Stromal cell of bone marrow (primary cell): ENCODE measurements at places on chromosomes 1 and 21.
A peak's percentile ranks its signal among the peaks of the same experiment; 100 is the strongest.

GRCh38 chr1:241627453-241628259 lies 12.5 kb downstream of the CHML start:
- peak; percentile 72 for DNase-seq

DNA sequence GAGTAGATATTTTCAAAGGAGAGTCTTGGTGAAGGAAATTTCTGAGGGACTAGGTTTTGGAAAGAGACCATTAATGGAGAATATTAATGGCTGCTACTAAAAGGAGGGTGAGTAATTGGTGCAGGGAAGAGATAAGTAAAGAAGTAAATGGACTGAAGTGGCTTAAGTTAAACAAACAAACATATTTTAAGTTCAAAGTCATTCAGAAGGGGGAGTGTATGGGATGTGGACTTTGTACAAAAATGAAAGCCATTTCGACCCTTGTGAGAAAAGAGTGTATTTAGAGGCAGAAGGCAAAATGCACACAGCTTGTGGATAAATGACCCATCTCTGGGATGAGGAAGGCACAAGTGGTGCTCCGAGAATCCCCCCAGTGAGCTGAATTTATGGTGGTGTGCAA lies 171.7 kb downstream of the BACH1 start:
- no peak for DNase-seq

- DNase-seq: no peak
Measured at GRCh38 chr21:16592381-16592780, 862.6 kb downstream of the USP25 start.

GRCh38 chr1:99469550-99469971 lies 176.4 kb upstream of the PALMD start:
- peak; percentile 36 for DNase-seq

DNA sequence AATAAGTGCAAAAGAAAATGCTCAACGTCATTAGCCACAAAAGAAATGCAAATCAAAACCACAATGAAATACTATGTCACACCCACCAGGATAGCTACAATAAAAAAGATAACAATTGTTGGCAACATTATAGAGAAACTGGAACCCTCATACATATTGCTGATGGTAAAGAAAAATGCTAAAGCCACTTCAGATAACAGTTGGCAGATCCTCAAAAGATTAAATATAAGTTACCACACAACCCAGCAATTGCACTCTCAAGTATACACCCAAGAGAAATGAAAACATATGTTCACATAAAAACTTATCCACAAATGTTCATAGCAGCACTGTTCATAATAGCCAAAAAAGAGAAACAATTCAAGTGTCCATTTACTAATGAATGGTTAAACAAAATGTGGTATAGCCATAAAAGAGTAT lies 20.7 kb downstream of the TRIM33 start:
- DNase-seq: no peak

GRCh38 chr1:59308839-59309238 lies 11.9 kb downstream of the FGGY start:
- DNase-seq: no peak

DNA sequence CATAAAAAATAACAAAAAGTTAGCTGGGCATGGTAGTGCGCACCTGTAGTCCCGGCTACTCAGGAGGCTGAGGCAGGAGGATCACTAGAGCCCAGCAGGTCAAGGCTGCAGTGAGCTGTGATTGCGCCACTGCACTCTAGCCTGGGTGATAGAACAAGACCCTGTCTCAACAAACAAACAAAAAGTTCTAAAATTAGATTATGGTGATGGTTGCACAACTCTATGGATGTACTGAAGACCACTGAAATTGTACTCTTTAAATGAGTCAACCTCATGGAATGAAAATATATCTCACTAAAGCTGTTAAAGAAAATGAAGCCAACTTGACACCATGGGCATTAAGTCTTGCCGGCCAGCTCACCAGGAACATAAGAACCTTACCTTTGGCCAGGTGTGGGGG lies 9.1 kb downstream of the MRAP start:
- no peak for DNase-seq

DNA sequence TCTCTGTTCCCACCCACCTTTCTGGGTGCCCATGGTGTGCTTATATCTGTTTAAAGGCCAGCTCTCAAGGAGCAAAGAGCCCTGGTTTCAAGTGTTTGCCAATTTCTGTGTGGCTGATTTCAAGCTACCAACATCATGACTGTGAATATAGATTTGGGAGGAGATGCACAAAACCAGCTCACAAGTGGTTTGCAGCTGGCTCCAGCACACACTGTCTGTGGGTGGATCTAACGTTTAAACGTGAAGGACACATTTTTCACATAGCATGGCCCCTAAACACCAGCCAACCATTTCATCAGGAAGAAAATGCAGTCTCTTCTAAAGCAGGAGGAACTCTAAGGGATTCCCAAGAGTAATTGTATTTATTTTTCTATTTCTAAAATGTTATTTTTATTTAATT lies 65.2 kb downstream of the FCRL5 start:
- DNase-seq: no peak

DNA sequence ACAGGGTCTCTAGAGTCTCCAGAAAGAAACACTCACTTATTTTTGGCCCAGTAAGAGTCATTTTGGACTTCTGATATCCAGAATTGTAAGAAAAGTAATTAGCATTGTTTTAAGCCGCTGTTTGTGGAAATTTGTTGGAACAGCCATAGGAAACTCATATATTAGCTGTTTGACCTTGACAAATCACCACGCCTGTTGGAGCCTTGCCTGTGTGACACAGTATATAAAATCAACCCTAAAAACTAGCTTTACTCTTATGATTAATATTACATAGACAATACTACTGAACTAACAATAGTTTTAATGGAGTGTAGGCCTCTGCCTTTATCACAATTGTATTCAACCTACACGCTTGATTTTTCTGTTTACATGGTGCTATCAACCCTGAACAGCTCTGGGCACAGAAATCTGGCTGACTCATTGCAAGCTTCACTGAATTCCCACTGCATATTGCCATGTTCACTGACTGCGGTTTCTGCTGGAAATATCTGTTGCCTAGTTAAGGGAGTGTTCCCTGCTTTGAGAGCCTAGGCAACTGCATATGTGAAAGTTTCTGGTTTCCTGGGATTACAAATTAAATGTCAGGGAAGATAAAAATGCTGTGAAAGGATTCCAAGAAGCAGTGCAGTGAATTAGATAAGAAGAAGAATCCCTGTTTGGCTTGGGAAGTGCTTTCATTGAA lies 419.5 kb upstream of the DEPDC1 start:
- DNase-seq: peak; percentile 93

GRCh38 chr21:41857771-41858300 lies 21.3 kb downstream of the PRDM15 start:
- no peak for DNase-seq

DNA sequence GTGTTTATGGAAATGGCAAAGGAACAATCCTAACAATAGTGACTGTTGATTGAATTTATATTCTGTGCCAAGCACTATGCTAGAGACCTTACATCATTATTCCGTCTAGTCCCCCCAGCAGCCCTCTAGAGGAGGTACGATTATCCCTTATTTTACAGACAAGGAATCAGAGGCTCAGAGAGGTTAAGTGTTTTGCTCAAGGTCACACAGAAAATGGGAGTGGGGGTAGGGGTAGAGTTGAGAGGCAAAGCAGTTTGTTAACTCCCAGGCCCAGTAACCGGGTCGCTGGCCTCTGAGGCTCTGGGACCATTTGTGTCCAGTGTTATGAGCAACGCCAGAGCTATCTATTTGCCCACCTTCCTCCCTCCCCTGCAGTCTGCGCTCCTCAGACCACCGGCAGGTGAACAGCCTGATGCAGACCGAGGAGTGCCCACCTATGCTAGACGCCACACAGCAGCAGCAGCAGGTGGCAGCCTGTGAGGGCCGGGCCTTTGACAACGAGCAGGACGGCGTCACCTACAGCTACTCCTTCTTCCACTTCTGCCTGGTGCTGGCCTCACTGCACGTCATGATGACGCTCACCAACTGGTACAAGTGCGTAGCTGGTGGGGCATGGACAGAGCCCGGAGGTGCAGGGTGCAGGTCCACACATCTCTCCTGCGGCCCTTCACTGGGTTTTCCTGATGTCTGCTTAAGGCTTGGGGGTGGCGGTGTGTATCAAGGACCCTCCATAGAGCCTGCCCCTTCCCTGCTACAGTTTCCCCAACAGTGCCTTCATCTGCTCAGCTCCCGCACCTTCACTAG lies 19.8 kb downstream of the SERINC2 start:
- DNase-seq: no peak

DNA sequence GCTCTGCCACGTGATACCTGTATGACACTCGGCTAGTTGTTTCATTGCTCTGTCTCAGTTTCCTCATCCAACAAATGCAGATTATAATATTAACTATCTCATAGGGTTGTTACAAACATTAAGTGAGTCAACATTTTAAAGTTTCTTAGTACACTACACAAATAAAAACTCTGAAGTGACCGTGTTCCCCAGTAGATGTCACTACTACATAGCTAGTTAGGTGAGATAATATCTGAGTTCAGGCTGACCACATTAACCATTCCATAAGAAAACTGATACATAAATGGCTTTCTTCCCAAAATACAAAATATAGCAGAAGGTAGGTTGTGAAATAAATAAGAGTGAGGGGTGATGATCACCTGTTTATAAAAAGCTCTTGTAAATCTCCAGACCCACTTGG lies 214.1 kb downstream of the NUF2 start:
- DNase-seq: peak; percentile 9

DNA sequence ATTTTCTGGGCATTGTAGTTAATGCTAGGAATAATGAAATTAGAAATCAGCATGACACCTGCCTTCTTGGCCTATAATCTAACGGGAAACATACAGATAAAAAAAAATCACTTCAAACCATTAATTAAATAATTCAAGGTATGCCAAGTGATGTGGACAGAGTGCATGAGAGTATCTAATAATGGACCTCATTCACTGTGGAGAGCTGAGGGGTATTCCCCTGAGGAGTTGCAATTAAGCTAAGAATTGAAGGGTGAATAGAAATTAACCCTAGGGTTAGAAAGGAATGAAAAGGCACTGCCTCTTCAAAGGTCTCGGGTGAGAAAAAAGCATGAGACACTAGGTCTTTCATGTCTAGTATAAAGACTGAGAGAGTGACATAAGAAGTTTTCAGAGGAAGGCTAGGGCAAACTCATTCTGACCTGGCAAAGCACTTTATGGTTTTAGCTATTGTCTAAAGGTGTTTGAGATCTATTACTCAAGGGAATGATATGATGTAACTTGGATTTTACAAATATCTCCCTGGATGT lies 466.1 kb downstream of the KCNT2 start:
- DNase-seq: no peak

- no peak for DNase-seq
Measured at GRCh38 chr1:41648230-41648629, 163.7 kb upstream of the EDN2 start.

DNA sequence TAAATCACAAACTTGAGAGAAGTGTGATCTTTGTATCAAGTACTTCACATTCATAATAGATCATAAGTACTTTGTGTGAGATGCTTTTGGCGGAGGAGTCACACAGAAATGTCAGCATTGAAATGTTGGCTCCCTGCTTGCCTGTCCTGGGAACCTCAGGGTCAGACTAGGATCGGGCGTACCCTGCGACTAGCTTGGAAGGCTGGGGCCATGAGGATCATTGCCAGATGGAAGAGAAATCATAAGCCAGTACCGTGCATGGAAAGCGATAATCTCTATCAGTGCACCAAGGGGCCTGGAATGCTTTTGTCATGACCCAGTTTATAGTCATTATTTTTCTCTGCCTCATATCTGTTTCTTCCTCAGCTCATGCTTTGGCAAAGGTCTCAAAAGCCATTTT lies 35.5 kb downstream of the MTR start:
- no peak for DNase-seq

DNA sequence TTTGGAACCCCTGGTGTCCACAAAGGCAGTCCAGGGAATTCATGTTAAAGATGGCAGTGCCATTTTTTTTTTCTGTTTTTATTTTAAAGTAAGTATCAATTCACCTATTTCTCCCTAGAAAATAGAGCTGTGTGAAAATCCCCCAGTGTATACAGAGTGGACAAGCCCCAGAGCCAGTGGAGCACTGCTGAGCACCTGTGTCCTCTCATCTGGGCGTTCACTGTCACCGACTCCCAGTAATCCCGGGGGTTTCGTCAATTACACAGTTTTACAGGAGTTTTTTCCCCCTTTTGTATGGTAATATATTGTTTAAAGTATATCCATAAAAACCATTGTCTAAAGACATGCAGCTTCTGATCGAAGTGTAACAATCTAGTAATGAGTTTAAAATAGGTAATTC lies 175.8 kb downstream of the SDCCAG8 start:
- DNase-seq: no peak

DNA sequence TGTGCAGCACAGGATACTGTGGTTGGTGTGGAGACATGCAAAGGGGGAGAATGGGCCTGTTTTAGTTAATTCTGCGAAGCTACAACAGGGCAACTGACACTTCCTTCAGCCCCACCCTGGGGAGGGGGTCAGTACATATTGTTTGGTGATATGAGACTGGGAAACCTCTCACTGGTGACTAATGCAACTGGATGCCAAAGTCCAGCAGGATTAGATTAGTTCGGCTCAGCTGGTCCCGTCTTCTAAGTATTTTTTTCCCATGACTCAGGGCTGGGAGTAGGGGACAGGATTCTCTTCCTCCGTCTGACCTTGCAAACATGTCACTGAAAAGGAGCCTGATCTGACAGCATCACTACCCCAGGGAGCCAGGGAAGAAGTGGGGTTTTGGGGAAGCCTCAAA lies 43.0 kb downstream of the PLXNA2 start:
- DNase-seq: peak; percentile 81

DNA sequence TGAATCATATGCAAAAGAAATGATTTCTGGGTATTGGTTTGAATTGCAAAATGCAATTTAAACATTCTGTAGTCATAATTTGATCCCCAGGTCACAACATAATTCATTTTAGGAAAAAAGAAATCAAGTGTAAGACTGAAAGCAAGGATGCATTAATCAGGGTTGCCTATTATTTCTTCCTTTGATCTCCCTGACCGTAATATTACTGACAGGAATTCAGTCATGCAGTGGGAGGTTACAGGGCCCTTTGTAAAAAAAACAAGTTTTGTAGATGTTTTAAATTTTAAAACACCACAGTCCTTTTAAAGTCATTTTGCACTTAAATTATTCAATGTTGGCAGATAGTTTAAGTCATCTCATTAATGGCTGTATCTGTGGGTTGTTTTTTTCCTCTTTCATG lies 263.0 kb upstream of the NCAM2 start:
- DNase-seq: no peak

- no peak for DNase-seq
Measured at GRCh38 chr1:201265756-201266155, 17.6 kb upstream of the PKP1 start.

- DNase-seq: no peak
Measured at GRCh38 chr1:179012038-179012437, 13.7 kb upstream of the FAM20B start.

DNA sequence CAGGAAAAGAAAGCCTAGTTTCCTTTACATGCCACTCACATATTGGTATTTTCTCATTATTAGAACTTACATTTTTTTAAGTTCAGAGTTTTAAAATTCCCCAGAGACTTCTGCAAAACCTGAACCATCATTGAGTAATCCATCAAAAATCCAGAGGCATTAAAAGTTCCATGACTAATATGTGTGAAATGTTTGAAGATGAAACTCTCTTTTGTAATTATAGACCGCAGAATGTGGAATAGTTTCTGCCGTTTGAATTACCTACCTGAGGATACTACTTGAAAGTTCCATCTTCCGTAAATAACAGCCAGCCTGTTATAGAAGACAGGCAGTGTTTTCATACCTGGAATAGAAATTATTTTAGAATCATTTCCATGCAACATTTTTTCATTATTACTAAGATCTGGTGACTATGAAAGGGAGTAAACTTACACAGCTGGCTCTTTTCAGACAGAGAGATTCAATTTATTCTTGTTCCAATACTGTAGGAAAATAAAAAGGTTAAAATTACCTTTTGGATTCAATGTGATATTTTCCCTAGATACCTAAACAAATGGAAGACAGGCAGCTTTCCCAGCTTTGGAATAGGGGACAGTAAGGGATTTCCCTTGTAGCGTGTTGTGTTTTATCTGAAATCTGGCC lies 131.4 kb downstream of the ST6GALNAC5 start:
- DNase-seq: peak; percentile 44
